RCC 7860 (cell line): ENCODE measurements at places on chromosomes 12 and 14.

- peak; percentile 45 for DNase-seq
Observed at GRCh38 chr14:21382886-21383847, 652 bp downstream of the SUPT16H start.

DNA sequence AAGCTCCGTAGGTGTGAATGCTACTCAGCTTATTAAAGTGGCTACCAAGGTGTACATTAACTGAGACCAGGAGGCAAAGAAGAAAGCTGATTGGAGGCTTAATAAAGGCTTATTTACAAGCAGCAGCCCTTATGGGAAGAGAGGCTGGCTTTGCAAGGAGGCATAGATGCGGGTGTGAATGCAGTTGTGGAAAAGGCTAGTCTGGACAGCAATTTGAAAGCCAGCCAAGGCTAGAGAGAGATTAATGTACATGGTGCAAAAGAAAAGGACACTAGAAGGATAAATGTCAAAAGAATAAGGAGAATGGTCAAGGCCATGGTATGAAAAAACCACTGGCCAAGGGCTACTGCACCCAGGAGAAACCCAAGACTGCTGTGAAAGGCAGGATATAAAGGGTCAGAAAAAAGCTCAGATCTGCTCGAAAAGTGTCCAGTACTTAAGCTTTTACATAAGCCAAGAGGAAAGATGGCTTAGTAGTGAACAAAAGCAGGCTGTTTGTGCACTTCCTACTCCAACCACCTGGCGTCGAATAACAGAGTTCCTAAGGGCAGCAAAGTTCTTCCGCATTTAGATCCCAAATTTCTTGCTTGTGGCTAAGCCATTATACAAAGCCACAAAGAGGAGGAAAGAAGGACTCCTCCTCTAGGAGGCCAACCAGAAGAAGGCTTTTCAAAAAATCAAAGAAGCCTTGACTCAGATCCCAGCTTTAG, 24.0 kb downstream of the KLRK1 start:
- DNase-seq: no peak

DNA sequence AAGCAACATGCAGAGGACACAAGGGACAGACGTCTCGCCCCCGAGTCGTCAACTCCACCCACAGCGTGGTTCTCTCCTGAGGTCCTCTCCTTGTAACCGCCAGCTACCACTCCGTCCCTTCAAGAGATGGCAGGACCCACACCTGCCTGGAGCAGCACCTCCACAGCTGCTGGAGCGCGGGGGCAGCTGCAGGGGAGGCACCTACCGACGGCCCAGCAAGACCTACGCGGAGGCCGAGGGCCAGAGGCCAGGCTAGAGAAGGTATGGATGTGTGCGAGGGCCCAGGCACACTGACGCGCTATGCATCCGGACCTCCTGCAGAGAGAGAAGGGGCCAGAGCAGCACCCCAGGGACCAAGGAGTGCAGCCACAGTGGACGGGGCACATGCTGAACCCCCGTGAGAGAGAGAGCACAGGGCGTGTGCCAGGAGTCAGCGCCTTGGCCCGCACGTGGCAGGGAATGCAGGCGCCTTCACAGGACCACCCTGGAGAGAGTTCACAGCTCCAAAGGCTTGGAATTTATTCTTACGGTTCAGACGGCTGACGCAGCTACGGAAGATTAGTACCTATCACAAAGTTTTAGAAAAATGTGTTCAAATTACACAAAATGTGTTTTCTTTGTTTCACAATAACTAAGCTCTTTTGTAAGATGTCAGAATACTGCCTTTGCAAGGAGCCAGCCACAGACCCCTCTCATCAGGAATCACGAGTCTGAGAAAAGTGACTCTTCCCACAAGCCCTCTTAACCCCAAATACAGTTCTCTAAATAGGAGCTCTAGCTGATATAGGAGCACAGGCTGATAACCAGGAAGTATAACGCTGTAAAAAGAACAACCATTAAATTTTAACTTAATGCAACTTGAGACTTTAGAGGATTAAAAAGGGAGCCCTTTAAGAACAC, 36.8 kb downstream of the CDC42BPB start:
- no peak for DNase-seq

DNA sequence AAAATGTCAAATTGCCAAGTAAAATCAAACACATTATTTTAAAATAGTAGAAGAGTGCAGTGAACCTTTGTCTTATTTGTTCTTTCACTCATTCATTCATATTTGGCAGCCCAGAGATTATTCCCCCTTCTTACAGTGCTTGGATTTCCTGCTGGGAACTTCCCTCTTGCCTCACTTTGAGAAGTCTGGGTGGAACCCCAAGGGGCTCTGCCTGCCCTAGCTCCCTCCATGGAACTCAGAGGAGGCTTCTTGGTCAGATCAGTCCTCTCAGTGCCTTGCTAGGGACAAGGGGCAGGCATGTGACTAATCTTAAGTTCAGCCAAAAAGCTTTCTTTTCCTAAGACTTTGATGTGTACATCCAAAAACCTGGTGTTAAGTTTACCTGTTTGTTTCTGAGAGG, 84.7 kb upstream of the OVCH1 start:
- no peak for DNase-seq

DNA sequence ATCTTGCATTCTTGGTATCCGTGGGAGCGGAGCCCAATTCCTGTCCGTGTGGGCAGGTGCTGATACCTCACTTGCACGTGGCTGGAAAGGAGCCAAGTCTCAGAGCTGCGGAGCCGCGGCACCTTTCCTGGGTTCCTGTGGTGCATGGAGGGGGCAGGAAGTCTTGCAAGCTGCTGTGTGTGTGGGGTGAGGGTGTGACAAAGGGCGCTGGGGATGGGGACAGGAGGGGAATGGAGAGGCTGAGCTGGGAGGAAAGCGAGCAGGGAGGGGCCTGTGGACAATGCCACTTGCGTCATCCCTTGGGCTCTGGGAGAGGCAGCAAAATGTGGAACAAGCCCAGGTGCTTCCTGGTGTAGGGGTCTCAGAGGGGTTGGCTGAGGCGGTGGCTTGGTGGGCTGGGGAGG, 86.7 kb downstream of the CALM1 start:
- no peak for DNase-seq

DNA sequence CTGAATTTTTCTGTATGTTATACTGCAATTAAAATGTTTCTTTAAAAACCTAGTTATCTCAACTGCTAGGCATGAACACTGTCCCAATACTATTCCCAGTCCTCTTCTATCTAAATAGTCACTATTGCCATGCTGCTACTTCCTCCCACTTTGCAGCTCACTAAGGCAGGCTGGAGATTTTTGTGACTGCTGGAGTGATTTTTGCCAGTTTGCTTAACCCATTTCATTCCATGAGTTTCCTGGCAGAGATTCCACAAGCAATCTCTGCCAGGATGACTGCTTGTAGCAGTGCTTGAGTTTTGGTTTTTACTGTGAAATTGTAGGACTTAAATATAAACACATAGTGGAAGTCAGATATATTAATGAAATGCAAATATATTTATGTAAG, 80.8 kb downstream of the BHLHE41 start:
- no peak for DNase-seq

DNA sequence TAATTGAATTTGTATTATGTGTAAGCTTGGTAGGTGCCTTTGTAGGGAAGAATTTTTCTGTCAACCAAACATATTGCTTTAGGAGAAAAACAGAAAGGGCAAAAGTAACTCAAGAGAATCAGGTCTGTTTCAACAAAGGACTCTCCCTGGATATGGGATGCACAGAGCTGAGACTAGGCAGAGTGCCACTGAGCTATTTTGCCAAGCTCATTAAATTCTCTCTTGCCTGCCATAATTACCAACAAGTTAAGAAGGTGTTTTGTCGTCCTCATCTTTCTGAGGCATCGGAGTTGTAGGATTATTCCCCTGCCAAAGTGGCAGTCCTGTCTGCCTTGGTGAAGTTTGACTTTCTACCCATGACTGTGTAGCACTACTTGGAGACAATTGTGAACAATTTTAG, 438.9 kb upstream of the SEL1L start:
- no peak for DNase-seq

DNA sequence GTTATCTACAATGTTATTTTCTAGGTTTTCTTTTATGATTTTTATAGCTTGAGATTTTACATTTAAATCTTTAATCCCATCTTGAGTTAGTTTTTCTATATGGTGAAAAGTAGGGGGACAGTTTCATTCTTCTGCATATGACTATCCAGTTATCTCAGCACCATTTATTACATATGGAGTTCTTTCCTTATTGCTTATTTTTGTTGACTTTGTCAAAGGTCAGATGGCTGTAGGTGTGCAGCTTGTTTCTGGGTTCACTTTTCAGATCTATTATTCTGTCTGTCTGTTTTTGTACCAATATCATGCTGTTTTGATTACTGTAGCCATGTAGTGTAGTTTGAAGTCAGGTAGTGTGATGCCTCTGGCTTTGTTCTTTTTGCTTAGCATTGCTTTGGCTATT, 477.3 kb downstream of the TMEM117 start:
- DNase-seq: no peak

DNA sequence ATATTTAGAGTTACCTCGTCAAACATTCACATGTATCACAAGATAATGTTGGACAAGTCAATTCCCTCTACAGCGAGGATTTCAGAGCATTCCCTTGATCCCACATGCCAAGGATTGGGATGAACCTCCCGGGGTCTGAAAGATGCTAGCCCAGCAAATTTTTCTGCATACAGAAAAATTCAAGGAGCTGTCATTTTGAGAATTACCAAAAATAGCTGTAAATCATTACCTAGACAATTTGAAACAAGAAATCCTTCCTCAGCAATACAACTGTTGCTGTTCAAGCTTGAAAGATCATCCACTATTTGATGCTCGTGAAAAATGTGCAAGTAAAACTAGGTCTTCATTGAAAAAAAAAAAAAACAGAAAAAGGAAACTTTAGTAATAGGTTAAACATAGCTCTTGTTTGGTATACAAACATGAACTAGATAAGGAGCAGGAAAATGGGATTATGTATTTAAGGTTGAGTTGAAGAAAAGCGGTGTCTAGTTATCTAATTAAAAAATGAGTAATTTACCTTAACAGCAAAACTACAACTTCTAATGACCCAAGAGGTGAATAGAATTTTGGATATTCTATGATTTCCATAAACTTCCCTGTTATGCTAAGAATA, 73.1 kb downstream of the NTN4 start:
- DNase-seq: no peak

GRCh38 chr12:90896164-90896563, 58.8 kb downstream of the CCER1 start:
- peak; percentile 92 for DNase-seq

DNA sequence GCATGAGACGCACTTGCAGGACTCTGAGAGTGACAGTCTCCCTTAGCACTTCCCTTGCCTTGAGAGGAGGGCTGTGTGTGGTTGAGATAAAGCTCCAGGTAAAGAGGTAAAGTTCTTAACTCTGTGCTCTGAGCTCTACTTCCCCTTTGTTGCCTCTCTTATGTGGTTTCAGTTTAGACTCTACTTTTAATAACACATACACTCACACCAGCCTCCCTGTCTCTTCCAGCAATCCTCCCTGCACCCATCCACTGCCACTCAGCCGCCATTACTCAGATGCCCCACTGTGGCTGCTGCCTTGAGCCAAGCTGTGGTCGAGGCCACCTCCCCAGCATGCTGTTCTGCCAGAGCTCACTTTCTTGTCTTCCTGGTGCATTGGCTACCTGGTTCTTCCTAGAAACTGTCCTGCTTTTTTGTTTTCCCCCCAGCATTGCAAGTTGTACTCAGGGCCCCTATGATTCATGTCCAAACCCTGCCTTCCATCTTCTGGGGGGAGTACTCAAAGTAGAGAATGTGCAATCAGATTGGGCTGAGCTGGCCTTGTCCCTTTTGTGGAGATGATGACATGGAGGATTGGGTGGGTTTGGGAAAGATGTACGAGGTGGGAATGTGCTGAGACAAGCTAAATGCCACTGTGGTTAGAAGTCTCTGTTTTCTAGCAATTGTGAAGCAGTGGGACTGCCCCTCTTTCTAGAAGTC, 115.5 kb upstream of the PARP11 start:
- peak; percentile 64 for DNase-seq
